Cerebellum (tissue), 4 donors: ENCODE measurements at places on chromosomes 6 and 20.

- DNase-seq, result no peak
These were observed 406.1 kb downstream of the EPM2A start for GRCh38 chr6:145329257-145329656.

- no peak for DNase-seq
These were observed 10.5 kb upstream of the TGM2 start for GRCh38 chr20:38175304-38176180.

DNA sequence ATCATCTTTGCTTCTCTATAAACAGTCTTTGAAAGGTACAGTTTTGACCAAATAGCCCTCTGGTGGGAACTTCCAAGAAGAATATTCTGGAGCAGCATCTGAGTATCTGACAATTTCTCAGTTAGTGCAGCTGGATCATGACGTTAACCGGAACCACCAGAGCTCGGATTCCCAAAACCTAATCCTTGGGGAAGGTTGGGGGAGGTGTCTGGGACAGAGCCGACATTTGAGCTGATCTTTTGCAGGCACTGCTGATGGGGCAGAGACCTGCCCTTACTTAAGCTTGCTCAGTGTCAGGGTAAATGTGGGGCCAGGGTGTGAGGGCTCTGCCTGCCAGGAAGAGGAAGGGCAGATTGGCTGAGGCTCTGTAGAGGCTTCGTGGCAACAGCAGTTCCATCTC is 416.6 kb downstream of the DHX35 start:
- no peak for DNase-seq

GRCh38 chr6:137095651-137096238 is 51.0 kb upstream of the IL20RA start:
- DNase-seq, result no peak

- DNase-seq, result no peak
These were observed 5.8 kb upstream of the TFAP2A start for GRCh38 chr6:10420546-10421157.

DNA sequence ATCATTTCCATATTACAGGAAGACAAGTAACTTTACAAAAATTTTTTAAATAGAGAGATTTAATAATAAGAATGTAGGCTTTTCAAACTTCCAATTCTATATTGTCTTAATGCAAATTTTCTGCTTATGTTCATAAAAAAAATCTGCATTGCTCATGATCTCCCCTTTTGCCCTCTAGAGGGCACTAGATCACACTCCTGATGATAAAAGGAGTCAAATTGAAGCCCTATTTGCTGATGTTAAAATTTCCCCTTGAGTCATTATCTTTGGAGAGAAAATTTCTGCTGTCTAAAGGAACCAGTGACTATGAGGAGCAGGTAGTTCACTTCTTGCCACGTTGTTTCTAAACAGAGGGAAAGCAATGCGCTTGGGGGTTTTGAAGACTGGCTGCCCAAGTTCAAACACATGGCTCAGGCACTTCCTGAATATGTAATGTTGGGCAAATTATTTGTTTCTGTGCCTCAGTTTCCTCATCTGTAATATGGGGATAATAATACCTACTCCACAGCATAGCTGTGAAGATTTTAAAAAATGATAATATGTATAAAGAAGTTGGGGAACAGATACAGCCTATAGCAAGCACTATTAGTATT is 874.2 kb downstream of the TFAP2A start:
- no peak for DNase-seq

GRCh38 chr6:33557376-33557775 is 22.7 kb downstream of the BAK1 start:
- DNase-seq, result no peak

GRCh38 chr6:142446576-142446975 is 144.8 kb downstream of the ADGRG6 start:
- no peak for DNase-seq

- DNase-seq, result no peak
These were observed 38.2 kb upstream of the SLCO4A1 start for GRCh38 chr20:62603907-62604785.

DNA sequence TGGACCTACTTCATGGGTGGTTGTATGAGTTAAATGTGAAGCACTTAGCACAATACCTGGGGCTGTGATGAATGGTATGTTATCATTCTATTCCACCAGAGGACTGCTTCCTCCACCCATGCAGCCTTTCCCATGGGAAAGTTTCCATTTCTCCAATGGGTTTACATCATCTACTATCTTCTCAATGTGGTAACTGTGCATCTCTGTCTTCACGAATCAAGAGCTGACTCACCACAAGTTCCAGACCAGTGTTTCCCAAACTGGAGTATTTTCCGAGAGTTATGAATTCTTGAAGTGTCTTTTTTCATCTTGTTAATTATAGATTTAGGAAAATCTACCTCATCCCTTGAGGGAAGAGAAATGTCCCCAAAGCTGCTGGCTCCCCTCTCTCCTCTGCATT is 182.8 kb downstream of the UNC5CL start:
- no peak for DNase-seq
